ENCODE measurements at places on chromosomes 5 and 9.
A peak's percentile ranks its signal among the peaks of the same experiment; 100 is the strongest.

GRCh38 chr5:169080448-169080911, 220.5 kb downstream of the SLIT3 start:
- DNase-seq: no peak

DNA sequence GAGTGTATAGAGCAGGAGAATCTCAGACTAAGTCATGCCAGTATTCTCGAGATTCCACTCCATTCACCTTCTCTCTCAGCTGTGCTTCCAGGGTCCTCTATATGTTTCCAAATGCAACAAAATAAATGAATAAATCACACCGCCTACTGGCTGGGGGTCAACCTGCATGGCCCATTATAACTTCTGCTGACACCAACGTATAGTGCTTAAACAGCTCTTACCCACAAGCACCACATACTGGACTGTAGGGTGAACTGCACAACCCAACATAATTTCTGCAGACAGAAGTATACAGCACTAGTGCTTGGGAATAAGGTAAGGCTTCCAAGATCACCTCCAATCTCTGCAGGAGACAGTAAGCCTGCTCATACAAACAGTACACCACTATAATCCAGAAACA, 33.1 kb upstream of the HTR4 start:
- DNase-seq: no peak

- DNase-seq: no peak
These were observed 149.7 kb upstream of the ADCY2 start for GRCh38 chr5:7246287-7246686.

GRCh38 chr5:35777358-35778087, 79.2 kb upstream of the IL7R start:
- peak; percentile 63 for DNase-seq

All from NCI-H446 (cell line).